ENCODE measurements at places on chromosomes 13 and 19.

- no peaks in the 10 kb centered on the region for H3K4me1 ChIP-seq
- H3K27me3 ChIP-seq: peaks cover 46% of the 10 kb centered on the region
- no peak overlapping the region for H3K4me3 ChIP-seq
- H3K27ac ChIP-seq: no peak overlapping the region
- no peaks in the 10 kb centered on the region for H3K36me3 ChIP-seq
These were observed 6.5 kb upstream of the SCEL start for GRCh38 chr13:77528834-77529500.

- no peak overlapping the region for H3K27ac ChIP-seq
- no peaks in the 10 kb centered on the region for H3K36me3 ChIP-seq
- no peak overlapping the region for H3K4me3 ChIP-seq
- H3K4me1 ChIP-seq: no peaks in the 10 kb centered on the region
- no peak for DNase-seq
These were observed 1.8 kb downstream of the ACOD1 start for GRCh38 chr13:76950101-76950500.

DNA sequence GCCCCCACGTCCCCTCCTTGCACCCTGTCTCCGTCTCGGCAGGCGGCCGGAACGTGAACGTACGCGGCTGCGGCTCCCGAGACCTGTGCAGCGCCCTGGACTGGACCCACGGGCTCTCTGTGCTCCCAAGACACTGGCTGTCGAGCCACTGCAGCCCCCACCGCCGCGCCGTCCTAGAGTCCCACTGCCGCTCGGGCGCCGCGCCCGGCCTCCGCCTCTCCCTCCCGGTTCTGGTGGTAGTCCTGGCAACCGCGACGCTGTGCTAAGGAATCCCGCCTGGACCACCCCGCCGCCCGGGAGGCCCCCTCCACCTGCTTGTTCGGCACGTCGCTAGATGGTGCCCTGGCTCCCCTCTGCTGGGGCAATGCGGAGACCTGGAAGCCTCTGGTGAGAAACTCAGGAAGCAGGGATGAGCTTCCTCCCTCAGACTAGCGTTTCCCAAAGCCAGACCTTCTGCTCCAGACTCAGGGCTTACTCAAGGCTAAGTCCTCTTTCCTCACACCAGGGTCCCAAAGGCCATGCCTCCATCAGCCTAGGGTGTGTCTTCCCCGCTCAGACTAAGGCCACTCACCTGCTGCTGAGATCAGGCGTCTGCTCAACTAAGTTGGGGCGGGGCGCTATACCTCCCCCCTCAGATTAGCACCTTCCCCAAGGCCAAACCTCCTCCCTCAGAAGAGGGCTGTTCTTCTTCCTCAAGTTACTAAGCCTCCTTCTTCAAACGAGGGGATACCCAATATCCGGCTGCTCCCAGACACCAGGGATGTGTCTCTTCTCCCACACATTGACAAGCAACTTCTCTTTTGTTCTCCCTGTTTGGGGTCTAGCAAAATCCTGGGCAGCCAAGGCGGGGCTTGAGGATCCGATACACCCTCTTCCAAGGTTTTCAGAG is 16.1 kb upstream of the IRGC start:
- peak overlapping the region; percentile 60 for H3K4me3 ChIP-seq
- peaks cover 8% of the 10 kb centered on the region for H3K27me3 ChIP-seq
- peak overlapping the region; percentile 91 for H3K27ac ChIP-seq
- H3K4me1 ChIP-seq: peaks cover 18% of the 10 kb centered on the region

DNA sequence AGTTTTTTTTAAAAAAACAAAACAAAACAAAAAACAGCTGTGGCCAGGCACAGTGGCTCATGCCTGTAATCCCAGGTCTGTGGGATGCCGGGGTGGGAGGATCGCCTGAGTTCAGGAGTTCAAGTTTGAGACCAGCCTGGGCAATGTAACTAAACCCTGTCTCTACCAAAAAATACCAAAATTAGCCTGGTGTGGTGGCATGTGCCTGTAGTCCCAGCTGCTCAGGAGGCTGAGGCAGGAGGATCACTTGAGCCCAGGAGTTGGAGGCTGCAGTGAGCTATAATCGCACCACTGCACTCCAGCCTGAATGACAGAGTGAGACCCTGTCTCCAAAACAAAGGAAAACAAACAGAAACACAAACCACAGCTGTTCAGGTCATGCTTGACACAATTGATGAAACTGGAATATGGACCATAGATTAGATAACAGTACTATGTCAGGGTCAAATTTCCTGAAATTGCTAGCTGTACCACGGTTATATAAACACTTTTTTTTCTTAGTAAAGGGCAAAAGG is 6.9 kb upstream of the ANGPTL4 start:
- H3K36me3 ChIP-seq: no peaks in the 10 kb centered on the region
- no peak overlapping the region for H3K4me3 ChIP-seq
- peaks cover 11% of the 10 kb centered on the region for H3K27me3 ChIP-seq

- no peak overlapping the region for H3K27ac ChIP-seq
- H3K27me3 ChIP-seq: no peaks in the 10 kb centered on the region
- no peaks in the 10 kb centered on the region for H3K4me1 ChIP-seq
- H3K4me3 ChIP-seq: no peak overlapping the region
These were observed 127.3 kb upstream of the KLHL1 start for GRCh38 chr13:70235565-70235964.

DNA sequence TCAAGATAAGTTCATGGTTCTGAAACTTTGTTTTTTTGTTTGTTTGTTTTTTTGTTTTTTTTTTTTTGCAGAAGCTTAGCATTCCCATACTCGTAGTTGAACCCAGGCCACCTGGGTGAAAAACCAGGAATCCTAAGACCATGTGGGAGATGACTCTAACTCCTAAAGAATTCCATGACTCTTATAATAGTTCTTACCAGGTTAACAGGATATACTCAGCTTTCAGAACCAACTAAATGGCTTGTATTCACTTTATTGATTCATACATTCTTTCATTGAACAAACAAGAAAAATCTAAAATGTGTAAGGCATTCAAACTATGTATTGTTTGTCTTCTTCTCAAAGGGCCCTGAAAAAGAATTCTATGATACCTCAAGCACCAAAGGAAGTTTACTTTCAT is 40.5 kb upstream of the KLF5 start:
- no peak overlapping the region for H3K27ac ChIP-seq
- H3K27me3 ChIP-seq: no peaks in the 10 kb centered on the region
- H3K4me3 ChIP-seq: no peak overlapping the region
- peaks cover 15% of the 10 kb centered on the region for H3K36me3 ChIP-seq
- no peak for DNase-seq

GRCh38 chr19:1512671-1513498 is at the start of gene ADAMTSL5:
Gene ADAMTSL5, minus strand, starts transcription at chr19:1513019. Its CDS starts 2,076 bp downstream, at chr19:1510943.
- peaks cover 7% of the 10 kb centered on the region for H3K4me1 ChIP-seq
- H3K27ac ChIP-seq: no peak within 1 kb of the TSS
- peaks cover 10% of the 10 kb centered on the region for H3K27me3 ChIP-seq
- peaks cover 1% of the 10 kb centered on the region for H3K36me3 ChIP-seq

DNA sequence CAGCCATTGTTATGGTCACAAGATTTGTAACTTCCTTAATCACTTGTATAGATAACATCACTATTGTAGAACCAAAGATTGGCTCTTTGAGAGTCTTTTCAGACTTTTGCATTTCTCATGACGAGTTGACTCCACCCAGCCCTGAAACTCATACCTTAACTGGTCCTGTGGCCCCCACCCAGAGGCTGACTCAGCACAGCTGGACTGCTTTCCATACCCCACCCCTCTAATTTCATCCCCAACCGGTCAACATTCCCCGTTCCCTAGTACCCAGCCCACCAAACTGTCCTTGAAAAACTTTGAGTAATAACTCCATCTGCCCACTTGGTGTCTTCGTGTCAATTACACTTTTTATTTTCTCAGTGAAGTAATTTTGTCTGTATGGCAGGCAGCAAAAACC is 32.1 kb upstream of the SLITRK1 start:
- no peaks in the 10 kb centered on the region for H3K36me3 ChIP-seq
- H3K4me3 ChIP-seq: no peak overlapping the region
- no peak overlapping the region for H3K27ac ChIP-seq
- no peaks in the 10 kb centered on the region for H3K4me1 ChIP-seq
- H3K27me3 ChIP-seq: peaks cover 18% of the 10 kb centered on the region

GRCh38 chr19:2631213-2631821 is 71.2 kb downstream of the GNG7 start:
- H3K4me1 ChIP-seq: peaks cover 36% of the 10 kb centered on the region
- DNase-seq: no peak
- peaks cover 9% of the 10 kb centered on the region for H3K36me3 ChIP-seq
- peak overlapping the region; percentile 7 for H3K4me3 ChIP-seq

- H3K27me3 ChIP-seq: peaks cover 91% of the 10 kb centered on the region
- H3K4me1 ChIP-seq: no peaks in the 10 kb centered on the region
- no peaks in the 10 kb centered on the region for H3K36me3 ChIP-seq
- H3K27ac ChIP-seq: no peak overlapping the region
- DNase-seq: no peak
- H3K4me3 ChIP-seq: no peak overlapping the region
These were observed 10.2 kb upstream of the SIGLEC6 start for GRCh38 chr19:51541458-51542357.

DNA sequence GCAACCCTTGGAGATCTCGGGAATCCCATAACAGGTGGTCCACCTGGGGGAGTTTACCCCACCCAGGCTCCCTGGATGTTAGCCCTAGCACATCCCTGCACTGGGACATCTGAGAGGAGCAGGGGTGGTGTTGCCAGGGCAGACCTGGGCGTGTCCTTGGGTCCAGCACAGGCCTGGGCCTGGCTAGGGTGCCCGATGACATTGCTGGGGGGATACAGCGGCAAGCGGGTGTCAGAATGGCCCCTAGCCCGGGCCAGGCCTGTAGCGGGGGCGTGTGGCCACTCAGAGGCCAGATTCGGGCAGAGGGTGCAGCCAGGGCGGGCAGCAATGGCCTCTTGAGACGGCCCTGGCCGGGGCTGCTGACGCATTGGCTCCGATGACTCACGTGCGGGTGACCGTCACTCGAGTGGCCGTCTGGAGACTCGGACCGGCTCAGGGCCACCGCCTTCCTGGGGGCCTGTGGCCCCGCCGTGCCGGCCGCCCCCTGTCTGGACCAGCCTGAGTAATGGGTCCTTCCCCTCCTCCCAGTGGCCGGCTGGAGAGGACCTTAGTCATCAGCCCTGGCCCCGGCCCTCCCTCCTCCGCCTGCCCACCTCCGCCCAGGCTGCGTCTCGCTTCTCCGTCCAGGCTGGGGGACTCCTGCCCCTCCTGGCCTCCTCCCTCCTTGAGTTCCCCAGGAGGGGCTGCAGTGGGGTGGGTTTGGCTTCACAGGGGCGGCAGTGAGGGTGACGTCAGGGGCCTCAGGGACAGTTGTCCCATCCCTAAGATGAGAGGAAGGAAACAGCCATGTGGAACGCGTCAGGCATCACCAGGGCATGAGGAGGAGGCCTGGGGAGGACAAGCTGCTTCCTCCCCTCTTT is 23.2 kb upstream of the CRTC1 start:
- H3K27ac ChIP-seq: no peak overlapping the region
- peaks cover 32% of the 10 kb centered on the region for H3K4me1 ChIP-seq
- DNase-seq: no peak
- no peak overlapping the region for H3K4me3 ChIP-seq

GRCh38 chr19:55473225-55474012 is 3.0 kb upstream of the ZNF628 start:
- H3K27ac ChIP-seq: no peak overlapping the region
- peaks cover 21% of the 10 kb centered on the region for H3K4me1 ChIP-seq
- H3K36me3 ChIP-seq: peaks cover 9% of the 10 kb centered on the region
- H3K4me3 ChIP-seq: no peak overlapping the region
- H3K27me3 ChIP-seq: no peaks in the 10 kb centered on the region

DNA sequence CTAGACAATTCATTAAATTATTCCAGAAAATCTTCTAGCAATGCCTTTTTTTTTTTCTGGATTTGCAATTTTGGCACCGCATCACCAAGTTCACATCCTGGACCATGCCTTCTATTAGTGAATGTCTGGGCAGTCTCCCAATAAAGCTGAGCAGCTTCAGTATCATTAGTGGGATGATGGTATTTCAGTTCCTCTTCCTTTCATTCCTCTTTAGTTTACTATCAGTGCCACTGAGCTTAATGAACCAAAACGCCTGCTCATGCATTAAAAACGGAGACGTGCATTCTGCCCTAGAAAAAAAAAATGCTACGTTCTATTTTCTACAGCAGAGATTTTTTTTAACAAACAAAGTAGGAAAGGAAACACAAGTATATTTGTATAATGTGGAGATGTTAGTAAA is 343.0 kb downstream of the PCDH9 start:
- no peak for DNase-seq
- H3K27ac ChIP-seq: no peak overlapping the region
- no peaks in the 10 kb centered on the region for H3K4me1 ChIP-seq
- no peaks in the 10 kb centered on the region for H3K36me3 ChIP-seq

DNA sequence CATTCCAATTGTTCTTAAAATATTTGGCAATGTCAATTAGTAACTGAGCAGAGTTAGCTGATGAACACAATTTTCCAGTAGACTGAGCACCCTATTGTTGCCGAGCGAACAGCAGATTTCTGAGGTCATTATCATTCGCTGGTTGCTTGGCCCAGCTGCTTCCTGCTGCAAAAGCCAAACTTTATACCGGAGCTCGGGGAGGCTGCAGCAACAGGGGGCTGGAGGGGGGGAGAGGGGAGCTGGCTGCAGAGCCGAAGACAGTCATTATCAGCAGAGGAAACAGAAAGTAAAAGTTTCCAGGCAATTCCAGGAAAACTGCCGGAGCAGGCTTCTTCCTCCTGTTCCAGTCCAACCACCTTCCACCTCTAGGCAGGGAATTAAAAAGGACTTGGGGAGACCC is 77.9 kb downstream of the ZNF536 start:
- H3K36me3 ChIP-seq: no peaks in the 10 kb centered on the region
- no peak for DNase-seq
- no peak overlapping the region for H3K27ac ChIP-seq
- peaks cover 19% of the 10 kb centered on the region for H3K27me3 ChIP-seq
- no peaks in the 10 kb centered on the region for H3K4me1 ChIP-seq

DNA sequence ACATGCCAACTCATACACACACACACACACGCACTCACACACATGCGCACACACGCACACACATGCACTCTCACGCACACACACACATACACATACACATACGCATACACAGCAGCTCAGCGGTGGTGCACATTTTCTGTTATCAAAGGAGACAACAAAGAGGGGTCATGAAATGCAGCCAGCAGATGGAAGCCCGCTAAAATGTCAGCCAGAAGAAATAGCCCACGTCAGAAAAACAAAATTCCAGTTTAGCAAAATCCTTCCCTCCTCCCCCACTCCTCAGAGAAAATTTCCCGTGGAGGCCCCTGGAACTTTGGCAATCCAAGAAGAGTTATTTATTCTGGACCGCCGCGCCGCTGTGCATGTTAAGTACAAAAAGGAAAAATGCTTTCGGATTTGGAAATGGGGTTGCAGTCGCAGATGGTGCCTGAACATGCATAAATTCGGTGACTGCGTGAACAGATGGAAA is 114.6 kb upstream of the VSTM2B start:
- H3K4me3 ChIP-seq: no peak overlapping the region
- H3K36me3 ChIP-seq: peaks cover under 1% of the 10 kb centered on the region
- no peaks in the 10 kb centered on the region for H3K4me1 ChIP-seq
- DNase-seq: no peak
- peaks cover 33% of the 10 kb centered on the region for H3K27me3 ChIP-seq

DNA sequence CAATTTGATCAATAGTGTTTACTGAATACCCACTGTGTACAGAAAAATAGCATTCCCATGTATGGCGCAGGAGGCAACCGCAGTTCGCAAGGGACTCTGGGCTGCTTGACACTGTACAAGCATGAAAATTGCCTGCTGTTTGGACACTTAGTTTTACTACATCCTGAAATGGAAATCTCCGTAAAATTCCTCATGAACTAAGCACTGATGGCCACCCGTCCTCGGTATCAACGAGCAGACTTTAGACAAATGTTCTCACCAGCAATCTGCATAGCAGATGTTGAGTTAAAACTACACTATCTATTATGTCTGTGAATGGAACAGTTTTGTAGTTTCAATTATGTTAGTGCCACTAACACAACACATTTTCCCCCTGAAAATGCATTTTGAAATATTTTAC is 294.7 kb downstream of the DCLK1 start:
- H3K27me3 ChIP-seq: no peaks in the 10 kb centered on the region
- no peaks in the 10 kb centered on the region for H3K4me1 ChIP-seq
- no peak overlapping the region for H3K4me3 ChIP-seq
- no peaks in the 10 kb centered on the region for H3K36me3 ChIP-seq
- no peak overlapping the region for H3K27ac ChIP-seq
- DNase-seq: no peak

Measured in central memory CD8-positive, alpha-beta T cell (primary cell).